AG08395 (cell line): ENCODE measurements at places on chromosomes 1 and 21.
A peak's percentile ranks its signal among the peaks of the same experiment; 100 is the strongest.

GRCh38 chr1:193960499-193960898 lies 774.1 kb upstream of the B3GALT2 start:
- no peak for DNase-seq

DNA sequence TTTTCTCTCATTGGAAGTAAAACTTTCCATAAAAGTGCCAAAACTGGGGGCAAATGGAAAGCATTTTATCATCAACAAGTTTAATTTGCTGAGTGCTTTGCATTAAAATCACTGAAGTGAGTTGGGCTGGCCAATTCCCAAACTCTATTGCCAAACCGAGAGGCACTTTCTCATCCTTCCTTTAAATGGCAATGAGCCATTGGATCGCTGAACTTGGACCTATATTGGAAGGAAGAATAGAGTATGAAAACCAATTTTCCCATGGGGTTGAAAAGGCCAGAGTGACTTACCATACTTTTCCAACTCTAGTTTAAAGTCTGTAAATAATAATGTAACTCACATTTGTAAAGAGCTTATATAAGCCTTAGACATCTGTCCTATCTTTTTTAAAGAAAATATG lies 189.1 kb upstream of the C1orf87 start:
- no peak for DNase-seq

GRCh38 chr1:34763142-34763781 lies 3.7 kb downstream of the GJB4 start:
- DNase-seq, result peak; percentile 47

DNA sequence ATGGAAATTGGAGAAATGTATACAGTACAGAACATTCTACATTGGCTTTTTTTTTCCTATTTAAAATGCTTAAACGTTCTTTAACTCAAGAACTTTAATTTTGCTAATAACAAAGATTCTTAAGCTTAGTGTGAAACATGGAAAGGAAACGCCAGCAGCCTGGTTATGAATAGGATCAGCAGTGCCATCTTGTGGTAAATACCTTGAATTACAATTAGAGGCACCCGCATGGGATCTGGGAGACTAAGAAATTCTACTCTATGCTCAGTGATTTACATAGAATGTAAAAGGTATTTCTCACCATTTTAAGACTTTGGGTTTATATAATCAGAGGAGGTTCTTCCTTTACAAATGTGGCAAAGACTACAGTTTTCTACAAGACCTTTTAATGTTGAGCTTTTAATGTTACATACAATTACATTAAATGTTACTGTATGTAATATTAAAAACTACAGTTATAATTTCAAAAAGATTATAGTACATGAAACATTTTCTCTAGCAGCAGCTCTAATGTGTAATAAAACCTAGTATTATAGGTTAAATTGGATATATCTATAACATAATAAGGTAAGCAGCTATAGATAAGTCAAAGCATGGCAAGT lies 32.1 kb upstream of the APOBEC4 start:
- peak; percentile 79 for DNase-seq

GRCh38 chr1:38546636-38547035 lies 312.9 kb downstream of the RRAGC start:
- no peak for DNase-seq

GRCh38 chr1:30639881-30640452 lies 83.4 kb downstream of the MATN1 start:
- DNase-seq, result no peak

DNA sequence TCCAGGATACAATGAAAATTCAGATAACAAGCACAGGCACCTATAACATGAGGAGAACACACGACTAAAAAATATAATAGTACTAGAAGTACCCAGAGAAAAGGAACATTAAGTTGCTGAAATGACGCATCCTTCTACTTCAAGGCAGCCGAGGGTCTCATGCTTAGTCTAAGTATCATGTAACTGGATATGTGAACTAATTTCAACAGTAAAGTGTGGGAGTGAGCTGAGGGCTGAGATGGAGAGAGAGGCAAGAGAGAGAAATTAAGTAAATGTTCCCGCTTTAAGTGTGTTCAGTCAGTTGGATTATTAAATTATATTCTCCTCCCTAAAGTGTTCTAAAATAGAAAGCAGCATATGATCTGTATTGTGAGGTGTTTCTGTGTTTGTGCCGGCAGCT lies 152.2 kb upstream of the KRTAP19-8 start:
- DNase-seq, result no peak

DNA sequence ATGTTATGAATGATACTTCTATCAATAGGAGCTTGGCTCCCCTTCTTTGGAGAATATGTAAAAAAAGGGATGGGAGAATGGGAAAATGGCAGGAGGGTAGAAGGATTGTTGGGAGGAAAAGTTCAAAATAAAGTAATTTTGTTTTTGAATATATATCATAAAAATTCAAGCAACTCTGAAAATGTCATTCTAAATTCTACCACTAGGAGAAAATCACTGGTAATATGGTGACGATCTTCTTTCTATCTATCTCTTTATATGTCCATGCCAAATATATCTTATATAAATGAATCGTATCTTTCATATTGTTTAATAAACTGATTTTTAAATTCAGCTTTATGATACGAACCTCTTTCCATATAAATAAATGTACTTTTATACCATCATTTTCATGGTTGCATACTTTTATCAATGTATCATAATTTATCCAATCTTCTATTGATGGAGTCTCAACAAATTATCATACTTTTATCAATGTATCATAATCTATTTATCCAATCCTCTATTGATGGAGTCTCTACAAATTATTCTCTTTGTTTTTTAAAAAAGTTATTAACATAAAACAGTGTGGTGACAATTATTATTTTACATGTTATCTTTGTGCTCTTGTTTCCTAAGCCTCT lies 73.7 kb upstream of the MARK1 start:
- no peak for DNase-seq

- DNase-seq, result peak; percentile 77
These were observed 280.5 kb upstream of the SGIP1 start for GRCh38 chr1:66253330-66253921.

DNA sequence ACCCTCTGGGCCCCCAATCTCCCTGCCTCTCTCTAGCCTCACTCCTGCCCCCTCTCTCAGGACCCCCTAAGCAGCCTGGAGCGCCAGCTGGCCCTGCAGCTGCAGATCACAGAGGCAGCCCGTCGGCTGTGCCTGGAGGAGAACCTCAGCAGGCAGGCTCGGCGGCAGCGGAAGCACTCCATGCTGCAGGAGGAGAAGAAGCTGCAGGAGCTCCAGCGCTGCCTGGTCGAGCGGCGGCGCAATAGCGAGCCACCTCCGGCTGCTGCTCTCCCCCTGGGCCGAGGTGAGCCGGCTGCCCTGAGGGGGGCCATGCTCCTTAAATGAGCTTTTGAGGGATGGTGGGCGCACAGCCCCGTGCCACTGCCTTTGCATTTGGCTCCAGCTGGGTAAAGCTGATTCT lies 6.2 kb downstream of the INAVA start:
- no peak for DNase-seq

- peak; percentile 49 for DNase-seq
These were observed 5.5 kb upstream of the PLEKHM2 start for GRCh38 chr1:15678578-15678977.

DNA sequence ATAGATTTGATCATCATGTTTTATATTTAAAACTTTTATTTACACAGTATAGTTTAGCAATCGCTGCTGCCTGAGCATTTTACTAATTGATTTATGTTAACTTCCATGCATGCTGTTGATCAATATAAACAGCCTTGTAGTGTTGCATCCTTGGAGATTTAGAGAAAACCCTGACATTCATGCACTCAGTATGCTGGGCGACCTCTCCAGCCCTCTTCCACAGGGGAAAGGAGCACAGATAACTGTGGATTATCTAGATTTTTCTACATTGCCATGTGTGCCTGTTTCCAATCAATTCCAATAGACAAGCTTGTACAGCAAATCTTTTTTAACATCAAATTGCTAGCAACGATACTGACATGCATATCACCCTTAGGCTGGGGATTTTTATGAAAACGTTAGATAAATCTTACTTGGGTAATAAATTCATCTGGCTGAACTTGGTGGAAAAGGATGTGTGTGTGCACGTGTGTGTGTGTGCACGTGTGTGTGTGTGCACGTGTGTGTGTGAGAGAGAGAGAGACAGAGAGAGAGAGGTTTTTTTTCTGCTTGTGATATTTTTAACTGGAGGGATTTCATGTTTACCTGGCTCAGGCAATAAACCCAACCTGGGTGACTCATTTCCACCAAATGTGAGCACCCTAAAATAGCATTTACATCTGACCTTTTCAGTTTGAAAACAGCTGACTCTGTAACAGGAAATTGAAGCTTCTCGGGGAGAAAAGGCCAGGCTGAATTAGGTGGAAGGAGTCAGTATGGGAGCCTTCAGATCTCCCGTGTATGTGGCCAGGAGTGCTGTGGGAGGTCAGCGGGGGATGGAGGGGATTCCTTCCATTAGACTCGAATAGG lies 339.8 kb downstream of the PRDM2 start:
- DNase-seq, result no peak

- no peak for DNase-seq
These were observed 59.0 kb upstream of the EDEM3 start for GRCh38 chr1:184813528-184814089.

GRCh38 chr1:22861764-22862440 lies 110.8 kb downstream of the LACTBL1 start:
- peak; percentile 83 for DNase-seq

DNA sequence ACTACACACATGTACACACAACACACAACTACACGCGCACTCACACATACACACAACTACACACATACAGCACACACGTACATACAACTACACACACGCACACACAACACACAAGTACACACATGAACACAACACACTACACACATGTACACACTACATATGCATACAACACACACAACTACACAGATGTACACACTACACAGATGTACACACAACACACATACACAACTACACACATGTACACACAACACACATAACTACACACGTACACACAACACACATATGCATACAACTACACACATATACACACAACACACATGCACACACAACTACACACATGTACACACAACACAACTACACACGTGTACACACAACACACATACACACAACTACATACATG lies 318.6 kb downstream of the CAMTA1 start:
- no peak for DNase-seq

DNA sequence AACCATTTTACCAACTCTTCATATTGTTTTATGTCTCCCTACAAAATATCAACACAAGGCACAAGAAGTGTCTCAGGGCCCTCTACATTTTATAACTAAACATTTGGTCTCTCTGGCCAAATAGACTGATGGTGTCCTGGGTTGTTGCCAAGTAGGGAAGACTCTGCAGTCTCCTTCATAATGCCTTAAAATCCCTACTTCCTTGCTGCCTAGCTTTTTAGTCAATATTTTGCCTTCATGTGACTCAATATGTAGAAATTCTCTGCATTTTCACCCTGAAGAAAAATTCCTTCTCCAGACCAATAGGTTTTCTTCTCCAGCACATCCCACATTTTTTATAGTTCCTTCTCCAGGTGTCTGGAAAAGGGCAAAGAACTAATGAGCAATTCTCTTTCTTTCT lies 72.6 kb upstream of the IPO9 start:
- DNase-seq, result peak; percentile 57

DNA sequence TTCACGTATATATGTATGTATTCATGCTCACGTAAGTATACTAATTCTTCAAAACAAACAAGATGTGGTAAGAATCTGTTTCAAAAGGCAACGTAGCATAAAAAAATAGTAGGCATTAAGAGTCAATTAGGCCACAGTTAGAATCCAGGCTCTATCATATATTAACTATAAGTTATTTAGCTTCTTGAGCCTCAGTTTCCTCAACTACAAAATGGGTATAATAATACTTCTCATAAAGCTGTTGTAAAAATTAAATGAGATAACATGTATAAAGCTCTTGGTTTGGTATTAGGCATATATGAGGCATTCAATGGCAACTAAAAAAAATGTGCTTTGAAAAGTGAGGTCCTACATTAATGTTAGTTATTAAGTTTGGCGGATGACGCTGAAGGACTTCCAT lies 9.2 kb downstream of the B3GALNT2 start:
- DNase-seq, result no peak

DNA sequence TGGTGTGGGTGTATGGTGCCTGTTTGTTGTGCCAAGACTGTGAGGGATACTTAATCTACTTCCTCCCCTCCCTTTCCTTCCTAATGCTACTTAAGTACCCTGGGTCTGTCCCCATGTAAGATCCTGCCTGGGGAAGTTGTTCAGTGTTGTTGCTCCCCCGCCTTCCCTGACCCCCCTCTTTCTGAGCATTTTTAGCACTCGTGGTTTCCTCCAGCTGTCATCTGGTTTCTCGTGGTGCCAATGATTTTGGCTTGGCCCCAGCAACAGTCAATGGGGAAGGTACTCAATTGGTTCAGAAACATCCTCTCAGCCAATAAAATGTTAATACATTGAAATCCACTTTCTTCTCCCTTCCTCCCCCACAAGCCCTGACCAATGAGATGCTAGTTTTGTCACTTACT lies 8.0 kb upstream of the B4GALT3 start:
- peak; percentile 83 for DNase-seq

DNA sequence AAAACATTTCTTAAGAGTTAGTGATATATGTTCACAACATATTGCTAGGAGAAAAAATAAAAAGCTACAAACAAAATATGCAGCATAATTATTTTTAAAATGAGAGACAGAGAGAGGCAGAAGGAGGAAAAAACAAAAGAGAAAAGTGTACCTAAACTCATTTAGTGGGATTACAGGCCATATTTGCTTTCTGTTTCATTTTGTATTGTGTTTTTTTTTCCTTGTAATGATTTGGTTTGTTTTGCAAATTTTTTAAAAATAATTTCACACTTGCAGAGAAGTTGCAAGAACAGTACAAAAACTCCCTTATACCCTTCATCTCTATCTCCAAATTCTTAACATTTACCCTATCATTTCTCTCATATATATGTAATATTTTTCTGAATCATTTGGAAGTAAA lies 65.0 kb downstream of the LBR start:
- no peak for DNase-seq

- peak; percentile 69 for DNase-seq
These were observed 28.7 kb upstream of the RGS5 start for GRCh38 chr1:163231385-163231784.

GRCh38 chr21:36698385-36698980 lies 432 bp upstream of the SIM2 start:
- DNase-seq, result no peak

- no peak for DNase-seq
These were observed 270.7 kb downstream of the S1PR1 start for GRCh38 chr1:101507547-101507971.

GRCh38 chr1:1577367-1578011 lies 2.8 kb upstream of the SSU72 start:
- DNase-seq, result no peak

DNA sequence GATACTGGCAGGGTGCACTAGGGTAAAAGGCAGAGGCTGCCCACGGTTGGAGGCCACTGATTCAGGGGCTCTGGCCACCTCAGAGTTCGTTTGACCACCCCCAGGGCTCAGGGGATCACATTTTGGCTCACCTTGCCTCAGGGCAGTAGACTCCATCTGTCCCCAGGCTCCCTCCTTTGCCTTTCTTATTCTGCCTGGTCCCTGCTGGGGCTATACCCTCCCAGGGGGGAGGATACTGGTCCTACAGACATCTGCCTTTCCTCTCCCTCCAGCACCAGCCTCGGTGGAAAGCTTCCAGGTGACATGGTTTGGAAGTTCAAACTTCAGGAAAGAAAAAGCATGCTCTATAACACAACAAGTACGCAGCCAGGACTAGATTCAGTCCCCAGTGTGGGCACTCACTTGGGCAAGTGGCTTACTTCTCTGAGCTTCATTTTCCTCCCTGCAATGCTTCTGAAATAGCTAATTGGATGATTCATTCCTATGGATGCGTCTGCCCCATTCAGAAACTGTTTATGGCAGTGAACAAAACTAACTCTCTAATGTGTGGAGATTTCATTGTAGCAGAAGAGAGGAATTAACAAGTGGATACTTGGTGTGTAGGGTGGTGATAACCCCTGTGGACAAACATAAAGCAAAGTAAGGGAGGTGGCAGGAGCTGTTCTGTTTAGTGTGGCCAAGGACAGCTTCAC lies 154.8 kb downstream of the TRABD2B start:
- DNase-seq, result no peak
